ENCODE measurements at places on chromosomes 2 and 18. TPM values are rescaled to one million over a fixed set of nuclear protein-coding genes. Genes with fewer than 3 reads are reported as not detected.

Gene RNF103
- total RNA-seq: 57.2 TPM

Gene GTF3C2
- 61.4 TPM for total RNA-seq

Gene OTX1
- 3.4 TPM for total RNA-seq

Gene CNDP1
- total RNA-seq: not detected

Gene TMEM200C
- total RNA-seq: not detected

Gene RAB6C
- total RNA-seq: not detected

Gene OTOS
- total RNA-seq: not detected

Gene SNORC
- total RNA-seq: 5.4 TPM

Gene PID1
- total RNA-seq: 4.3 TPM

Gene SERPINB10
- total RNA-seq: not detected

Gene THADA
- 23.8 TPM for total RNA-seq

Gene SPHKAP
- 0.01 TPM for total RNA-seq

Gene PHLPP1
- total RNA-seq: 8.6 TPM

Gene AKAIN1
- not detected for total RNA-seq

Gene OR6B2
- not detected for total RNA-seq

Gene TRIM43B
- total RNA-seq: not detected

Gene APCDD1
- total RNA-seq: 0.07 TPM

Gene SLC9A4
- total RNA-seq: not detected

Gene TMEM169
- total RNA-seq: 0.33 TPM

Gene DSG1
- total RNA-seq: not detected

Gene SEPTIN10
- total RNA-seq: 46.0 TPM

Gene DSG3
- total RNA-seq: 0.02 TPM

Gene UGT1A4
- 0.07 TPM for total RNA-seq

Gene BOLA3
- 119 TPM for total RNA-seq

Gene RIT2
- total RNA-seq: not detected

Gene CXCR4
- 1.1 TPM for total RNA-seq

Gene LRATD1
- 0.09 TPM for total RNA-seq

Gene MERTK
- total RNA-seq: 3.1 TPM

Gene RNF125
- total RNA-seq: 0.25 TPM

Gene DNAH6
- 0.01 TPM for total RNA-seq

Gene TXNDC2
- 0.17 TPM for total RNA-seq

Gene EGR4
- total RNA-seq: 0.19 TPM

Gene EVA1A
- 7.7 TPM for total RNA-seq

Gene LINC00305
- not detected for total RNA-seq

Gene RFX8
- total RNA-seq: not detected

Gene MAPK4
- total RNA-seq: 0.15 TPM

Gene PARD3B
- 0.52 TPM for total RNA-seq

Gene HOXD9
- total RNA-seq: 0.82 TPM

Gene SPEG
- total RNA-seq: 12.6 TPM

Gene DPYSL5
- total RNA-seq: 3.7 TPM

Gene CCDC102B
- 0.20 TPM for total RNA-seq

Gene SUCLG1
- 93.1 TPM for total RNA-seq

Gene ABCB11
- total RNA-seq: 0.06 TPM

Gene NCKAP1
- total RNA-seq: 96.1 TPM

Gene ANO7
- 2.1 TPM for total RNA-seq

Measured in A549 treated with dexamethasone at 1 μM for 4 hours (cell line).